ENCODE measurements at places on chromosomes 13 and 19. TPM values are rescaled to one million over a fixed set of nuclear protein-coding genes. Genes with fewer than 3 reads are reported as not detected.

- peaks cover 6% of the 10 kb centered on the region for H3K4me1 ChIP-seq
- no peaks in the 10 kb centered on the region for H3K27me3 ChIP-seq
- peak; percentile 77 for DNase-seq
- H3K4me3 ChIP-seq = no peak overlapping the region
Measured at GRCh38 chr13:113566227-113566561, 18.4 kb upstream of the TFDP1 start.

DNA sequence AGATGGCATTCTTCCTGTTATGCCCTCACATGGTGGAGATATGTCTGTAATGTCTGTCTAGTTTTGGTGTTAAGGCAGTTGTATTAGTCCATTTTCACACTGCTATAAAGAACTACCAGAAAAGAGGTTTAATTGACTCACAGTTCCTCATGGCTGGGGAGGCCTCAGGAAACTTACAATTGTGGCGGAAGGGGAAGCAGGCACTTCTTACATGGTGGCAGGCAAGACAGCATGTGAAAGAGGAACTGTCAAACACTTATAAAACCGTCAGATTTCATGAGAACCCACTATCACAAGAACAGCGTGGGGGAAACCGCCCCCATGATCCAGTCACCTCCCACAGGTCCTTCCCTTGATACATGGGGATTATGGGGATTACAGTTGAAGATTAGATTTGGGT is 3.2 kb downstream of the ZNF441 start:
- H3K4me3 ChIP-seq = no peak overlapping the region
- no peaks in the 10 kb centered on the region for H3K27me3 ChIP-seq
- peaks cover 18% of the 10 kb centered on the region for H3K4me1 ChIP-seq
- no peak for DNase-seq
- H3K36me3 ChIP-seq = peaks cover 34% of the 10 kb centered on the region
- H3K27ac ChIP-seq = no peak overlapping the region

- no peaks in the 10 kb centered on the region for H3K4me1 ChIP-seq
- no peak overlapping the region for H3K27ac ChIP-seq
- no peak overlapping the region for H3K4me3 ChIP-seq
Measured at GRCh38 chr13:96388598-96388997, 298.7 kb downstream of the HS6ST3 start.

DNA sequence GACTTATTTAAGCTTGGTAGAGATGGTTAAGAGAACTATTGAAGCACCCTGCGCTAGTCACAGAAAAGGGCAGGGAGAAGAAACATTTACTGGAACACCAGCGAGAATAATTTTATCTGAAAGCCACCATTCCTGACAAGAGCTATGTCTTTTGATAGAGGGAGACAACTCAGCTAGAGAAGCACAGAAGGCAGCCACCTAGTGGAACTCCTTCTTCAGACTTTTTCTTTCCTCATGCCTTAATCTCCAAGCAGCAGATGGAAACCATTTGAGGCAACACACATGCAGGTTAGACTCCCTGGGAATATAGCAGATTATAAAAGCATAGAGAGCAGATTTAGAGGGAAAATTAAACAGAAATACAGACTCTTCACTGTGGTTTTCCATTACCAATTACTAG is 813.4 kb downstream of the SLITRK6 start:
- H3K4me3 ChIP-seq = no peak overlapping the region
- no peak overlapping the region for H3K27ac ChIP-seq
- no peak for DNase-seq
- H3K27me3 ChIP-seq = no peaks in the 10 kb centered on the region
- no peaks in the 10 kb centered on the region for H3K4me1 ChIP-seq

- H3K4me3 ChIP-seq = no peak overlapping the region
- no peaks in the 10 kb centered on the region for H3K36me3 ChIP-seq
- H3K4me1 ChIP-seq = peaks cover 22% of the 10 kb centered on the region
- H3K27me3 ChIP-seq = no peaks in the 10 kb centered on the region
Measured at GRCh38 chr13:109010912-109011311, 381.5 kb downstream of the MYO16 start.

DNA sequence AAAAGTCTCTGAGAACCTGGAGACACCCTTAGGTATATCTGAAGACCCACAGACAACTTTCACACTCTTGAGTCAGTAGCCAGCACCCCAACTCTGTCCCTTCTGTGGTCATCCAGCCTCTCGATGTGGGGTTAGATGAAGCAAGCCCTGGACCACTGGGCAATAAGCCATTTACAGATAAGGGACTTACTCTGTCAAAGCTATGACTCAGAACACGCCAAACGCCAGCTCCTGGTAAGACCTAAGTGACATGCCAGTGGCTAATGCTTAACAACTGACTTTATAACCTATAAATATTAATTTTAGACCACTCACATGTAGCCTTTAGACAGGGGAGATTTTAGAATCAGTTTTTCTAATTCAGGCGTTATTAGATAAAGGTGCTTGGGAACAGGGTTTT is 85.7 kb downstream of the SHISA2 start:
- no peak overlapping the region for H3K4me3 ChIP-seq
- no peaks in the 10 kb centered on the region for H3K27me3 ChIP-seq
- no peaks in the 10 kb centered on the region for H3K36me3 ChIP-seq
- H3K27ac ChIP-seq = no peak overlapping the region
- H3K4me1 ChIP-seq = peaks cover 5% of the 10 kb centered on the region

The HTR2A gene
- not detected for total RNA-seq

DNA sequence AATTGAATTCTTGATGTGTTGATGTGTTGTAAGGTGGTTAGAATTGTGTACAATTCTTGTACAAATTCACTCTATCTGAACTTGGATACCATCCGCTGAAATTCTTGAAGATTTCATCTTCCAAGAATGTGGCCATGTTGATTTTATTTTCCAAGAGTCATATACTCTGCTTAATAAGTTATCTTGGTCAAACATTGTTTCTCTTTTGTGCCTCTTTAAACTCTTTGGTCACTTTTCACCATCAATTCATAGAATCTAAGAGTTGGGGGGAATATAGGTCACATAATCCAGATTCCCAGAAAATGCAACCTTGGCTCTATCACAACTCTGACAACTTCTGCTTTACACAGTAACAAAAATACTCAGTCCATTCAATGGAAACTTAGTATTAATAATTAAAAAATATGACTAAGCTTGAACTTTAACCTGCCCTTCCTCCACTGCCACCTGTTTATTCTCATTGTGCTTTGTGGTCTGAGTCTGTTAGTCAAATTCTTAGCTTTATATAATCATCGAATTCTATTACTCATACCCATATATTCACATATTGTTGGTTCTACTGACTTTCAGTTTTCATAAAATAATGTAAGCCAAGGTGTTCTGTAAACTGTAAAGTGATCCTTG is 373.2 kb downstream of the LMO7 start:
- no peak overlapping the region for H3K4me3 ChIP-seq
- no peaks in the 10 kb centered on the region for H3K36me3 ChIP-seq
- peaks cover 34% of the 10 kb centered on the region for H3K4me1 ChIP-seq
- H3K27ac ChIP-seq = no peak overlapping the region
- no peaks in the 10 kb centered on the region for H3K27me3 ChIP-seq

- H3K4me3 ChIP-seq = no peak overlapping the region
- no peak for DNase-seq
- peaks cover 5% of the 10 kb centered on the region for H3K36me3 ChIP-seq
Measured at GRCh38 chr19:995051-995827, 5.0 kb upstream of the GRIN3B start.

GRCh38 chr19:1672769-1673644 is 20.6 kb upstream of the TCF3 start:
- no peak for DNase-seq
- H3K36me3 ChIP-seq = no peaks in the 10 kb centered on the region
- H3K27me3 ChIP-seq = peaks cover 46% of the 10 kb centered on the region
- H3K4me1 ChIP-seq = peaks cover 8% of the 10 kb centered on the region
- H3K27ac ChIP-seq = no peak overlapping the region

The MATK gene
- total RNA-seq = not detected

GRCh38 chr13:23547000-23547590 is 23.1 kb upstream of the TNFRSF19 start:
- no peak for DNase-seq
- peak overlapping the region; percentile 70 for H3K27ac ChIP-seq
- H3K4me1 ChIP-seq = peaks cover 2% of the 10 kb centered on the region
- no peaks in the 10 kb centered on the region for H3K36me3 ChIP-seq
- peaks cover 5% of the 10 kb centered on the region for H3K27me3 ChIP-seq

GRCh38 chr19:55640577-55641425 is at the start of gene ZNF580:
Gene ZNF580, plus strand, starts transcription at chr19:55641002. Its CDS starts 1,507 bp downstream, at chr19:55642509.
- H3K27ac ChIP-seq = peak within 1 kb of the TSS; percentile 94
- H3K27me3 ChIP-seq = no peaks in the 10 kb centered on the region
- H3K4me1 ChIP-seq = peaks cover 67% of the 10 kb centered on the region
- peak; percentile 92 for DNase-seq
- peaks cover 8% of the 10 kb centered on the region for H3K36me3 ChIP-seq
- peak within 1 kb of the TSS; percentile 91 for H3K4me3 ChIP-seq

- no peak overlapping the region for H3K4me3 ChIP-seq
- H3K36me3 ChIP-seq = no peaks in the 10 kb centered on the region
- no peak overlapping the region for H3K27ac ChIP-seq
- peaks cover 26% of the 10 kb centered on the region for H3K4me1 ChIP-seq
- no peaks in the 10 kb centered on the region for H3K27me3 ChIP-seq
Measured at GRCh38 chr13:33639626-33640080, 178.3 kb upstream of the RFC3 start.

DNA sequence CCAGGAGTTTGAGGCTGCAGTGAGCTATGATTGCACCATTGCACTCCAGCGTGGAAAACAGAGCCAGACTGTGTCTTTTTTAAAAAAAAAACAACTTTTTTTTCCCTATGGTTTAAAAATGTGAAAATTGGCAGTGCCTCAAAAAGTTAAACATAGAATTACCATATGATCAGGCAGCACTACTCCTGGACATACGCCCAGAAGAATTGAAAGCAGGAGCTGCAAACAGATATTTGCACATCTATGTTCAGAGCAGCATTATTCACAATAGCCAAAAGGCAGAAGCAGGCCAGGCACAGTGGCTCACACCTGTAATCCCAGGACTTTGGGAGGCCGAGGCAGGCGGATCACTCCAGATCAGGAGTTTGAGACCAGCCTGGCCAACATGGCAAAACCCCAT is 3.8 kb upstream of the RETN start:
- no peaks in the 10 kb centered on the region for H3K36me3 ChIP-seq
- peaks cover 10% of the 10 kb centered on the region for H3K27me3 ChIP-seq
- no peak for DNase-seq
- no peak overlapping the region for H3K27ac ChIP-seq
- H3K4me1 ChIP-seq = peaks cover 2% of the 10 kb centered on the region

The PROSER3 gene
- 19.8 TPM for total RNA-seq

GRCh38 chr13:20157151-20157796 is 3.6 kb downstream of the GJA3 start:
- no peaks in the 10 kb centered on the region for H3K36me3 ChIP-seq
- H3K27me3 ChIP-seq = peaks cover 71% of the 10 kb centered on the region

GRCh38 chr13:45198041-45198440 is 2.8 kb downstream of the KCTD4 start:
- DNase-seq = no peak
- H3K4me1 ChIP-seq = peaks cover 26% of the 10 kb centered on the region
- H3K4me3 ChIP-seq = no peak overlapping the region
- no peaks in the 10 kb centered on the region for H3K36me3 ChIP-seq
- no peak overlapping the region for H3K27ac ChIP-seq

- peak overlapping the region; percentile 96 for H3K27ac ChIP-seq
- peaks cover 47% of the 10 kb centered on the region for H3K4me1 ChIP-seq
- H3K27me3 ChIP-seq = peaks cover 68% of the 10 kb centered on the region
Measured at GRCh38 chr13:35474496-35475211, 1.8 kb downstream of the MAB21L1 start.

GRCh38 chr19:4639531-4640246 is 373 bp downstream of the TNFAIP8L1 start:
- H3K4me1 ChIP-seq = peaks cover 20% of the 10 kb centered on the region
- peak overlapping the region; percentile 89 for H3K4me3 ChIP-seq
- H3K27me3 ChIP-seq = no peaks in the 10 kb centered on the region
- DNase-seq = no peak
- no peaks in the 10 kb centered on the region for H3K36me3 ChIP-seq

DNA sequence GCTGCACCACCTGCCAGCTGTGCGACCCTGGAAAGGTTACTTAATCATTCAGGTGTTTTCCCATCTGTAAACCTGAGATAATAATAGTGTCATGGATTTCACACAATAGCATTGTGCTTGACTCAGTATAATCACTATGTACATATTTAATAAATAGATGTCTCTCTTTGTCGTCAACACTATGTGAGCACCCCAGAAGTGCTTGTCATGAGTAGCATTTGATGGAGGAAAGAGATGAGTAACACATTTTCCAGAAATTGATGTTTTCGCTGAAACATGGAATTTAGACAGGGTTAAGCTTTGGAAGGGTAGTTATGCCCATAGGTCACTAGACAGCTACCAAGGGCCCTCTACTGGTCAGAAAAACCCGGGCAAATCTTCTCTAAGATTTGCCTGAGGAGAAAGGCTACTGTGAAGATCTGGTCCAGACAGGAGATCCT is 9.5 kb upstream of the MBNL2 start:
- no peak overlapping the region for H3K27ac ChIP-seq
- H3K4me3 ChIP-seq = no peak overlapping the region
- no peak for DNase-seq

The ATCAY gene
- not detected for total RNA-seq

DNA sequence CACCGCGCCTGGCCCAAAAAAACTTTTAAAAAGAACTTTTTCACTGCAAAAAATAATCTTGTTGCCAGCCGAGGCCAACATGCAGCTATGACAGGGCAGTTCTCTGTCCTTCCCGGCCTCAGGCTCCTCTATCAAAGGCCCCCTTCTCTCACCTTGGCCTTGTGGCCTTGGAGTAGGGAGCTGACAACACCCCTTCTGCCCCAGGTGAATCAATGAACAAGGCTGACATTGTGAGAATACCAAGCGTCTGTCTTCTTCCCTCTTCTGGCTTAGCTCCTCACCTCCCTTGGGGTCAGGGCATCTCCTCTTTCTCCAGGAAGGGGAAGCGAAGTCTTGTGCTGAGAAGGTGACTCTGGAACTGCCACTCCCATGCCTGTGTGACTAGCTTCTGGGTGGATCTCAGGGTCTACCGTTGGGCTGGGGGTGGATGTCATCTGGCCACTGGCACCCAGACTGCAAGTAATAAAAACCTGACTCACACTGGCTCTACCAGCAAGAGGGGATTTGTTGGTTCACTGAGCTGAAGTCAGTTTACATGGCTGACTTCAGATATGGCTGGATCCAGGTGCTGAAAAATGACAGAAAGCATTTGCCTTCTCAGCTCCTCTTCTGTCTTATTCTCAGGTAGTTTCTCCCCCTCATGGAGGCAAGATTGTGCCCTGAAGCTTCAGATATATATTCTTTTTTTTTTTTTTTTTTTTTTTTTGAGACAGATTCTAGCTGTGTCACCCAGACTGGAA is 6.3 kb downstream of the C19orf38 start:
- H3K27ac ChIP-seq = no peak overlapping the region
- peaks cover 4% of the 10 kb centered on the region for H3K4me1 ChIP-seq
- no peak for DNase-seq
- H3K36me3 ChIP-seq = no peaks in the 10 kb centered on the region
- no peak overlapping the region for H3K4me3 ChIP-seq

Data from osteocyte (in vitro differentiated cells).